Osteocyte (in vitro differentiated cells): ENCODE measurements at places on chromosomes 4 and X. TPM values are rescaled to one million over a fixed set of nuclear protein-coding genes. Genes with fewer than 3 reads are reported as not detected.
A peak's percentile ranks its signal among the peaks of the same experiment; 100 is the strongest.

- peaks cover 19% of the 10 kb centered on the region for H3K36me3 ChIP-seq
- no peak for DNase-seq
- H3K4me1 ChIP-seq, result peaks cover 37% of the 10 kb centered on the region
- no peaks in the 10 kb centered on the region for H3K27me3 ChIP-seq
Measured at GRCh38 chrX:74251006-74251930, 52.7 kb upstream of the ZCCHC13 start.

- H3K27ac ChIP-seq, result peak overlapping the region; percentile 34
- peaks cover 8% of the 10 kb centered on the region for H3K4me1 ChIP-seq
- H3K36me3 ChIP-seq, result peaks cover 63% of the 10 kb centered on the region
Measured at GRCh38 chr4:764405-765169, 59.0 kb downstream of the PCGF3 start.

GRCh38 chrX:63958134-63958865 lies 173.3 kb upstream of the ARHGEF9 start:
- H3K4me3 ChIP-seq, result no peak overlapping the region
- H3K27me3 ChIP-seq, result no peaks in the 10 kb centered on the region
- DNase-seq, result no peak
- H3K36me3 ChIP-seq, result no peaks in the 10 kb centered on the region
- H3K27ac ChIP-seq, result no peak overlapping the region
- peaks cover 3% of the 10 kb centered on the region for H3K4me1 ChIP-seq

DNA sequence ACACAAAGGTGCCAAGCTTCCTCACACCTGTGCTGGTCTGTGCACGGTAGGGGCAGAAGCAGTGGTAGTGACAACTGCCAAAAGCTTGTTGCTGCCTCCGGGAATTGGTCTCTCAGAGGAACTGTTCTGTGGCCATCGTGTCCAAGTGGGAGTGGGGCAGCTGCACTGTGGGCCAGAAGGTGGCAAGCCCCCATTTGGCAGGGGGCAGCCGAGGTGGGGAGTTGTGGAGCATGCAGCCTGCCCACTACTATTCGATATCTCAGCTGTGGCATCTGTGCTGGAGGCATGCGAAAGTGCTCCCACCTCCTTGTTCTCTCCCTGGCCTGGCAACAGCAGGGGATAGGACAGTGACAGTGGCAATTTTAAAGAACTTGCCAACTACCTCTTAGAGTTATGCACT lies 192.8 kb downstream of the TBX22 start:
- H3K27me3 ChIP-seq, result no peaks in the 10 kb centered on the region
- H3K36me3 ChIP-seq, result no peaks in the 10 kb centered on the region
- H3K4me3 ChIP-seq, result no peak overlapping the region
- no peak for DNase-seq
- H3K27ac ChIP-seq, result no peak overlapping the region

GRCh38 chrX:82676386-82676785 lies 831.7 kb upstream of the POU3F4 start:
- no peaks in the 10 kb centered on the region for H3K27me3 ChIP-seq
- no peaks in the 10 kb centered on the region for H3K36me3 ChIP-seq
- no peaks in the 10 kb centered on the region for H3K4me1 ChIP-seq
- H3K4me3 ChIP-seq, result no peak overlapping the region
- no peak for DNase-seq
- no peak overlapping the region for H3K27ac ChIP-seq

GRCh38 chr4:36712013-36712412 lies 430.6 kb downstream of the DTHD1 start:
- no peaks in the 10 kb centered on the region for H3K4me1 ChIP-seq
- H3K4me3 ChIP-seq, result no peak overlapping the region
- DNase-seq, result no peak

DNA sequence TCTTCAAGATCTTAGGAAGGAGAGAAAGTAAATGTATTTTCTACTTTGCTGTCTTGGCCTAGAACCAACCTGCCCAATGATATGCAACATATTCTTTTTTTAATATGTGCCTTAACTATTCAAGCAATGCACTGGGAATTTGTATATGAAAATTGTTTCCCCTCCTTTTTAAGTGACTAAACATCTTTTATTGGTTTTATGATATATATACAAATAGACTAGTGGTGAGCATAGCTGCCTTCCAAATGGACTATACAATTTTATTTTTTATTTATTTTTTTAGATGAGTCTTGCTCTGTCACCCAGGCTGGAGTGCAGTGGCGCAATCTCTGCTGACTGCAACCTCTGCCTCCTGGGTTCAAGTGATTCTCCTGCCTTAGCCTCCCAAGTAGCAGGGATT lies 10.3 kb downstream of the NOCT start:
- H3K27me3 ChIP-seq, result no peaks in the 10 kb centered on the region
- peaks cover 30% of the 10 kb centered on the region for H3K4me1 ChIP-seq
- no peak overlapping the region for H3K4me3 ChIP-seq
- no peaks in the 10 kb centered on the region for H3K36me3 ChIP-seq
- DNase-seq, result no peak

GRCh38 chr4:121740796-121741409 lies 24.1 kb downstream of the SMIM43 start:
- no peaks in the 10 kb centered on the region for H3K4me1 ChIP-seq
- no peak overlapping the region for H3K27ac ChIP-seq
- H3K36me3 ChIP-seq, result no peaks in the 10 kb centered on the region
- peaks cover 5% of the 10 kb centered on the region for H3K27me3 ChIP-seq

DNA sequence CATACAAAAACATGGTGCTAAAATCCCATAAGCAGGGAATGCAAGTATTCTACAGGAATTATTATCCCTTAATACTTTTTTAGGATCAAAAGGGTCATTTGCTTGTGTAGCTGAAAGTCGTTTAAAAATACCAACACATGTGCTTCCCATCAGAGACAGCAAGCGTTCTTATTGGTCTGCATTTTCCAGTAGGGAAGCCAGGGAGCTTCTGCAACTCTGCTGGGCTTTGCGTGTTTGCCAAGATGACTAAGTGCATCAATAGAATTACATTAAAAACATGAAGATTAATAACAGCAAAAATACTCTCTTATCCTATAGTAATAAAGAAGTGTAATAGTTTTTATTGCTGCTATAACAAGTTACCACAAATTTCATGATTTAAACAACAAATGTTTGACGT lies 111.2 kb downstream of the QDPR start:
- H3K4me3 ChIP-seq, result no peak overlapping the region
- H3K27me3 ChIP-seq, result no peaks in the 10 kb centered on the region
- no peak for DNase-seq
- no peak overlapping the region for H3K27ac ChIP-seq

GRCh38 chr4:127048376-127049044 lies 584.2 kb upstream of the INTU start:
- no peak for DNase-seq
- H3K4me1 ChIP-seq, result peaks cover 54% of the 10 kb centered on the region
- no peak overlapping the region for H3K4me3 ChIP-seq
- no peaks in the 10 kb centered on the region for H3K27me3 ChIP-seq
- H3K36me3 ChIP-seq, result no peaks in the 10 kb centered on the region
- H3K27ac ChIP-seq, result peak overlapping the region; percentile 16

- H3K27ac ChIP-seq, result peak within 1 kb of the TSS; percentile 23
- peak within 1 kb of the TSS; percentile 80 for H3K4me3 ChIP-seq
- peaks cover 21% of the 10 kb centered on the region for H3K4me1 ChIP-seq
Measured at GRCh38 chr4:84498935-84499623, at the start of gene NKX6-1. TSS of gene NKX6-1 (minus strand) at chr4:84499292. CDS start at chr4:84498228, 1,064 bp downstream.

GRCh38 chrX:31540313-31540712 lies 468.5 kb upstream of the FTHL17 start:
- no peaks in the 10 kb centered on the region for H3K36me3 ChIP-seq
- no peak overlapping the region for H3K4me3 ChIP-seq
- no peaks in the 10 kb centered on the region for H3K27me3 ChIP-seq
- no peaks in the 10 kb centered on the region for H3K4me1 ChIP-seq
- no peak for DNase-seq

DNA sequence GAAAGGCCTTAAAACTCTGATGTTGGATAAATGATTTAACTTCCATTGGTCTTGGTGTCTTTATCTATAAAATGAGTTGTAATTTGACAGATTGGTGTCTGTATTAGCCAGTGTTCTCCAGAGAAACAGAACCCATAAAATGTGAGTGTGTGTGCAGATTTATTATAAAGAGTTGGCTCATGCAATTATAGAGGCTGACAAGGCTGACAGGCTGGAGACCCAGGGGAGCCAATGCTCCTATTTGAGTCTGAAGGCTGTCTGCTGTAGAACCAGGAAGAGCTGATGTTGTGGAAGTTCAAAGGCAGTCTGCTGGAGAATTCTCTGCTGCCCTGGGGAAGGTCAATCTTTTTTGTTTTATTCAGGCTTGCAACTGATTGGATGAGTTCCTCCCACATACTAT lies 131.7 kb downstream of the SLC4A4 start:
- H3K4me3 ChIP-seq, result no peak overlapping the region
- peak overlapping the region; percentile 21 for H3K27ac ChIP-seq
- H3K36me3 ChIP-seq, result peaks cover 20% of the 10 kb centered on the region
- no peak for DNase-seq
- peaks cover 56% of the 10 kb centered on the region for H3K4me1 ChIP-seq

DNA sequence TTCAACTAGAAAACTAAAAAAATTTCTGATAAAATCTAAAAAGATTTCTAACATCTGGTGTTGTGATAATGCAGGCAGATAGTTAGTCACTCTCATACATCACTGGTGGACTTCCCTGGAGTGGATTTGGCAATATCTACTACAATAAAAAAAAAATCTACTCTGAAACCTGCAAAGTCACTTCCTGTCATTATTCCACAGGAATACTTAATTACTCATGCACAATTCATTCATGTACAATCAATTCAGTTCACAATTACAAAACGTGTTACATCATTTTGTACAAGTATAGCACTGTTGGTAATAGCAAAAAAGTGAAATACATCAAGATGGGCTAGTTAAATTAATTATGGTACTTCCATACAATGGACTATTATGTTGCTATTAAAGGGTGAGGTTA lies 16.5 kb upstream of the RHOH start:
- H3K4me3 ChIP-seq, result no peak overlapping the region
- peaks cover 3% of the 10 kb centered on the region for H3K4me1 ChIP-seq
- no peaks in the 10 kb centered on the region for H3K27me3 ChIP-seq
- no peak for DNase-seq
- H3K27ac ChIP-seq, result no peak overlapping the region

- no peaks in the 10 kb centered on the region for H3K27me3 ChIP-seq
- no peak overlapping the region for H3K4me3 ChIP-seq
- H3K36me3 ChIP-seq, result no peaks in the 10 kb centered on the region
- peaks cover 14% of the 10 kb centered on the region for H3K4me1 ChIP-seq
Measured at GRCh38 chrX:46311581-46312120, 233.6 kb downstream of the ZNF674 start.

DNA sequence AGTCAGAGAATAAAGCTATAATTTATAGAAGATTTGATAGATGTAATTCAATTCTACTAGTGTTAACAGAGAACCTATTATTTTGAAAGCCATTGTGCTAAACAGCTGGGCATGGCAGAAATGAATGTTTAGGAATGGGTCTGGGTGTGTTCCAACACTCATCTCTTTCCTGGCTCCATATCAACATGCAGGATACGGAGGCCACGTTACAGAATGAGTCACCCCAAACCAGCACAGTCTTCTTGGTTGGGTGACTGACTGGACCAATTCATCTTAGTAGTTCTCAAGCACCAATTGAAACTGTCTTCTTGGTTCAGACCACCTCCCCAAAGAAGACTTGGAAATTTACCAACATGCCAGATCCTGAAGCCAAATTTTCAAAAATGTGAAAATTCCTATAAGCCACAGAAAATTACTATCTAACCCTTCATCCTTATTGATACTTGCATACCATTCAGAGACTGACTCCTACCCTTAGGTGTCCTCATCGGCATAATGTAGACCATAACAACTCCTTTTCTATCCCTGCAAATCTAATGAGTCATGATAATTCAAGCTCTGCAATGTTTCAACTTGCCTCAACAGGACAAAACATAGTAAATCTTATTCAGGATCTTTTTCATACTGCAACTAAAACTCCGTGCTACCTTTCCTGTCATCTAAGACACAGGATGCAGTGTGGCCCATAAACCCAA lies 52.0 kb upstream of the ATOH1 start:
- no peak overlapping the region for H3K4me3 ChIP-seq
- DNase-seq, result no peak
- peaks cover 33% of the 10 kb centered on the region for H3K27me3 ChIP-seq
- no peaks in the 10 kb centered on the region for H3K36me3 ChIP-seq
- H3K27ac ChIP-seq, result no peak overlapping the region
- H3K4me1 ChIP-seq, result no peaks in the 10 kb centered on the region

- no peaks in the 10 kb centered on the region for H3K27me3 ChIP-seq
- peak overlapping the region; percentile 83 for H3K4me3 ChIP-seq
- peak overlapping the region; percentile 86 for H3K27ac ChIP-seq
- no peak for DNase-seq
Measured at GRCh38 chr4:37685161-37685822, 884 bp downstream of the RELL1 start.

DNA sequence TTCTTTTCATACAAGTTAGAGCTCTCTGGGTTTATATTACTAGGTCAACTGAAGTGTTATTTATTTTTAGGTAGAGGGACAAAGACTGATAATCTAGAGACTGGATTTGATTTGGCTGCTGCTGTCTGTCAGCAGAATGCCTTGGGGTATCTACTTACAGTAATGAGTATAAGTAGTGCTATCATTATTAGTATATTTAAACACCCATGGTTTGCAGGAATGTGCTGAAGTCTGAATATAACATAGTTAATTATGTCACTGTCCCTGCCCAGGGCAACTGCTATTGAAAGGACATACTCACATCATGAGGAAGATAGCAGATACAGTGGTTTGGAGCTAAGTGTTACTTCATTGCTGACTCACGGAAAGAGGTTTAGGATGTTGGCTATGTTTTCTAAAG lies 76.2 kb downstream of the PRRG1 start:
- no peaks in the 10 kb centered on the region for H3K27me3 ChIP-seq
- no peak for DNase-seq

DNA sequence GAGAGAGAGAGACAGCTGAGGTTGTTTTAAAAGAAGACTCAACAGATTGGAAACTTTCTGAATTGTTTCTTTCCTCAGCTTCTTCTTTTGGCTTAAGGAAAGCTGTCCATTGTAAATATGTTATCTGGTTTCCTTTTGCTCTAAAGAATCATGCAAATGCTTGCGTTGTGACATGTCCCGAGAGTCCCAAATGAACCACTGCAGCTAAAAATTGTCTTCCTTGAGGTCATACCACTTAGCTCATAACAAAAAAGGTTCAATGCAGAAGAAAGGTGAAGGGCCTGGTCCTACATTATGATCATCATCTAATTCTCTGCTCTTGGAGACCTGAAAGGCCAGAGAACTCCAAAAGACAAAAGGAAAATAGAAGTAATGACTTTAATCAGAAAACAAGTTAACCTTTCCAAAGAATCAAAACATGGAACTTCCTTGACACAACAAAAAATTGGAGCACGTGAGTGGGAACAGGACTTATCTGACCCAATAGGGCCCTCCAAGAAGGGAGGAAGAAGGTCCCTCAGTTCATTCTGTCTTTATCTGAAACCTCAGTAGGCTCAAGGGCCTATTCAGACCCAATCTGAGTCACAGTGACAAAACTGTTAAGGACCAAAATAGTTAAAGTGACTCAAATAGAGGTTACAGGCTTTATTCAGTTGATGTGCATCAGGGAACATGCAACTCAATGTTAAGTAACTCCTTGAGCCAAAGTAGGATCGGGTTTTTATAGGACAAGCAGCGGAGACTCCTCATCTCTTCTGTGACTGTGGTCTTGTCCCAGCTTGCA lies 14.7 kb upstream of the VSIG1 start:
- no peaks in the 10 kb centered on the region for H3K36me3 ChIP-seq
- H3K4me1 ChIP-seq, result no peaks in the 10 kb centered on the region
- H3K27me3 ChIP-seq, result peaks cover 13% of the 10 kb centered on the region
- no peak overlapping the region for H3K27ac ChIP-seq
- DNase-seq, result no peak

- no peak for DNase-seq
- H3K4me3 ChIP-seq, result no peak overlapping the region
- peaks cover 10% of the 10 kb centered on the region for H3K4me1 ChIP-seq
Measured at GRCh38 chr4:145812919-145813318, 125.7 kb downstream of the ZNF827 start.

The FOXR2 gene
- not detected in 2 replicates for total RNA-seq

The CLIC2 gene
- 0.44 and 0.99 TPM in 2 replicates for total RNA-seq

The FNIP2 gene
- total RNA-seq, result 14.4 and 17.3 TPM in 2 replicates

The MAGEA1 gene
- total RNA-seq, result not detected in 2 replicates

The F8A3 gene
- total RNA-seq, result 4.0 and 5.6 TPM in 2 replicates

The ANXA3 gene
- 0.97 and 1.0 TPM in 2 replicates for total RNA-seq

The MSX1 gene
- 2.2 and 3.5 TPM in 2 replicates for total RNA-seq
